ENCODE measurements at places on chromosomes 7 and 10.

- DNase-seq: peak; percentile 52
These were observed 18.8 kb downstream of the ZC3HAV1L start for GRCh38 chr7:139016931-139017511.

DNA sequence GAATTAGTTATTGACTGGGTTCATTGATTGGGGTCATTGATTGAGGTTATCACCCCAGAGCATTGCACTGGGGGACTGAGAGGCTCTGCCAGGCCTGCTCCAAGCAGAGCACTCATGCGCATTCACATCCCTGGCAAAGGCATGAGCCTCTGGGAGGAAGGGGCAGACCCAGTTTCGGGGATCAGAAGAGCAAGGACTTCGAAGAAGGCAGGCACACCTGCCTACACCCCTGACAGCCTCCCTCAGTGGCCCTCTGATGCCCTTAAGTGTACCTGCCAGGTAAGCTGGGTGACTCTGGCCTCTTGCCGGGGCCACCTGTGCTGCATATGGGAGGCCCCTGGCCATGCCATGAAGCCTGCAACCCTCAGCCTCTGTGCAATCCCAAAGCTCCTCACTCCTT is 181.1 kb downstream of the PTPN20 start:
- DNase-seq: no peak

GRCh38 chr7:28091190-28091589 is 89.4 kb downstream of the JAZF1 start:
- DNase-seq: no peak

DNA sequence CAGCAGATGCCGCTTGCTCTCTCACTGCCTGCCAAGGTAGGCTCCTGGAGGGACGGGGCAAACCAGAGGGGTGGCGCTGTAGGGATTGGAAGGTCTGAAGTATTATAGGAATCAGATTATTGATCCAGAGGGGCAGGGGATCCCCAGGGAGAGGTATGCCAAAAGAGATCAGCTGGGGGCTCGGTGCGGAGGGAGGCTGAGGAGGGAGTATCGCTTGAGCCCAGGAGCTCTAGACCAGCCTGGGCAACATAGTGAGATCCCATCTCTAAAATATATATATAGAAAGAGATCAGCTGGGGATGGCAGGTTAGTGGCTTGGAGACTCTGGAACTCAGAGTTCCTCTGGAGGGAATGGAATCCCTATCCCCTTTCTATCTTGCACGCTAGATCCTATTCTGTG is 7.0 kb upstream of the PCOLCE start:
- no peak for DNase-seq

DNA sequence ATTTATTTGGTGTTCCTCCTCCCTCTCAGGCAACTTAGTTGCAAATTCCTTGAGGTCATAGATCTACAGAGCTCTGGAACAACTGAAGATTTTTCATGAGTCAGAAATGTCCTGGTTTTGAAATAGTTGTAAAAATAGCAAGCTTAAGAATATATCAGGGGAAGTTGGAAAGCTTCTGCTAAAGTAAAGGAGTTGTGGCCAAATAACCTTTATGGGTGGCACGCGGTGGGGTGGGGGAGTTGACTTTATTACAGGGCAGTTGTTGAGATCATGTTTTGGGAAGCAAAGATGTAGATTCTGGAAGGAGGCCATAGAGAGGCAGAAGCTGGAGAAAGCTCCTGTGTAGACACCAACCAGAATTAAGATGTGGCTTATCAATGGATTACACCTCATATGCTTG is 326.0 kb upstream of the MTPN start:
- no peak for DNase-seq

GRCh38 chr7:69182596-69183467 is 415.4 kb upstream of the AUTS2 start:
- no peak for DNase-seq

All from stimulated activated CD4-positive, alpha-beta T cell treated with anti-CD3 and anti-CD28 coated beads, Interleukin-1b, Interleukin-23, amount 100 ng/mL, for 48 hours (primary cell).